ENCODE measurements at places on chromosomes 5 and 9. TPM values are rescaled to one million over a fixed set of nuclear protein-coding genes. Genes with fewer than 3 reads are reported as not detected.

The RIMOC1 gene
- total RNA-seq, result 15.0 TPM

The LCN10 gene
- total RNA-seq, result not detected

The ATP10B gene
- not detected for total RNA-seq

The TMEM174 gene
- not detected for total RNA-seq

The PRELID2 gene
- total RNA-seq, result 17.0 TPM

The NEURL1B gene
- total RNA-seq, result 0.65 TPM

The MIGA2 gene
- total RNA-seq, result 22.9 TPM

The IFNA13 gene
- not detected for total RNA-seq

The COL23A1 gene
- not detected for total RNA-seq

The IL12B gene
- not detected for total RNA-seq

The SV2C gene
- total RNA-seq, result not detected

The PTPDC1 gene
- 9.1 TPM for total RNA-seq

The TRAF1 gene
- 1.3 TPM for total RNA-seq

The CBY3 gene
- total RNA-seq, result not detected

The PCDHA5 gene
- total RNA-seq, result 0.10 TPM

The ANGPTL2 gene
- 23.8 TPM for total RNA-seq

The GPR150 gene
- total RNA-seq, result 0.33 TPM

The BTNL9 gene
- 0.19 TPM for total RNA-seq

The PPP2R2B gene
- not detected for total RNA-seq

The LRRTM2 gene
- 0.65 TPM for total RNA-seq

The SH3RF2 gene
- total RNA-seq, result 0.67 TPM

The KCNV2 gene
- total RNA-seq, result not detected

The ANP32B gene
- 10.5 TPM for total RNA-seq

The CDH6 gene
- total RNA-seq, result not detected

The NCS1 gene
- total RNA-seq, result 42.4 TPM

The SHISAL2B gene
- total RNA-seq, result not detected

The UBQLN1 gene
- total RNA-seq, result 136 TPM

The TICAM2 gene
- 1.4 TPM for total RNA-seq
